ENCODE measurements at places on chromosomes 1 and 21. TPM values are rescaled to one million over a fixed set of nuclear protein-coding genes. Genes with fewer than 3 reads are reported as not detected.

The TIE1 gene
- 1.2 TPM for total RNA-seq

The FALEC gene
- total RNA-seq: not detected

The KRTAP21-2 gene
- not detected for total RNA-seq

The RNU1-1 gene
- total RNA-seq: 3,957 TPM

GRCh38 chr1:174890024-174890423 lies 109.7 kb upstream of the CACYBP start:
- peak overlapping the region; percentile 12 for H3K27ac ChIP-seq
- H3K4me3 ChIP-seq: no peak overlapping the region
- H3K4me1 ChIP-seq: peaks cover 17% of the 10 kb centered on the region
- DNase-seq: no peak

DNA sequence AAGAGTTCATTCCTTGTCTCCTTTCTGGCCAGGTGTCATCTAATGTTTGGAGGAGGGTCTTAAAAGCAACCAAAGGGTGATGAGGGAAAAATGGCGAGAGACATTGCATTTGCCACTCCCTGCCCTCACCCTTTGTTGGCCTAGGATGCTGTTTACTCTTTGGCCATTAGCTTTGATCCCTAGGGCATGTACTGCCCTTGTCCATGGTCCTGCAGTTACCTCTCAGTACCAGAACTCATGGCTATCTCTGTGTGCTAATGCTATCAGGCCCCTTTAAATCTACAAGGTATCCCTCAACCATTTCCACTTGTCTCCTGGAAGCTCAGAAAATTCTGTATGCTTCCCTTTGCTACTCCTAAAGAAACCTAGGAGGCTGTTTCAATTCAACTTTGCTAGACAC lies 424.8 kb upstream of the PLXNA2 start:
- no peak overlapping the region for H3K4me3 ChIP-seq
- no peaks in the 10 kb centered on the region for H3K36me3 ChIP-seq
- peak; percentile 13 for DNase-seq
- no peaks in the 10 kb centered on the region for H3K27me3 ChIP-seq

DNA sequence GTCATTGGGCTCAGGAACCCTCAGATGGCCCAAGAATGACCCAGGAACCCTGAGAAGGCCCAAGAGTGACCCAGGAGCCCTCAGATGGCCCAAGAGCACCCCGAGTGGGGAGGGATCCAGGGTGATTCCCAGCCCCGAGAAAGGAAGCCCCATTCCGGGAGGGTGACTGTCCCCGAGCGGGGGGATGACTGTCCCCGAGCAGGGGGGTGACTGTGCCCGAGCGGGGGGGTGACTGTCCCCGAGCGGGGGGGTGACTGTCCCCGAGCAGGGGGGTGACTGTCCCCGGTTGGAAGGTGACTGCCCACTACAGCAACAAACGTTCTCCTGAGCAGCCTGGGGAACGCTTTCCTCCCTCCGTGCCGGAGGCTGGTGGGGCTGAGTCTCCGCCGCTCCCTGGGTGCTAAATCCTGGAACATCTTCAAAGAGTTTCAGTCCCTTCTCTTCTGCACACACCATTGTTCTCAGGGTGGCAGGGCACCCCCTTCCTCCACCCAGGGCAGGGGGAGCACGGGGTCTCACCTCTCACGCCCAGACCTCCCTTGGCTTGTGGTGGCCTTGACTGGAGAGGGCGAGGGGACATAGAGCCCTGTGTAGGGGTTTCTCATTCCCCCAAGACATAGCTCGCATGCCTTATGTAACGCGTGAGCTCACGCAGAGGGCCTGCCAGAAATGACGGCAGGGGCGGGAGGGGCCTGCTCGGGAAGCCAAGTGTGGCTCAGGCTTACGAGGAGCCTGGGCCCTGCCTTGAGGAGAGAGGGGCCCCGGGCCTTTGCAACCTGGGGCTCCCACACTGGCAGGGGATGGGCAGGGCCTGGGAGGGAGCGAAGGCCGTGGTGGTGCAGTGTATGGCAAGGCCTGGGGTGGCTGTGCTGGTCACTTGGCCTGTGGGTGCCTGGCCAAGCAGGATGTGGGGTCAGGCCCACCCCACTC lies 14.3 kb upstream of the SKI start:
- peaks cover 3% of the 10 kb centered on the region for H3K4me1 ChIP-seq
- peaks cover 3% of the 10 kb centered on the region for H3K27me3 ChIP-seq
- H3K36me3 ChIP-seq: no peaks in the 10 kb centered on the region
- H3K4me3 ChIP-seq: no peak overlapping the region
- H3K27ac ChIP-seq: no peak overlapping the region

DNA sequence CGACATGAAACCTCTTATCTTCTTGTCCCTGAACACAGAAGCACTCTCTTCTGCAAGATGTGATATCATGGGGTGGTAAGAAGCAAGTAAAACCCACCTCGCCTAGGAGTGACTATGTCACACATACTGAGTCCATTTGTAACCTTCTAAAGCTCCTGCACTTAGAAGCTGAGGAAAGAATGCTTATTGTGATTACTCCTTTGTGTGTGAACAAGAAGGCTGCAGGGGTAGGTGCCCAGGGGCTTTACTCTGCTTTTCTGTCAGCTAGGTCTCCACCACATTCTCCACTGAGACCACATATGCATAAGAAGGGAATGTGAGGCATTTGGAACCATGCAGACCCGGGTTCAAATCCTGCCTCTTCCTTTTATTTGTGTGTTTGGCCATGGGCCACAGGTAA lies 144.3 kb downstream of the DMRTA2 start:
- no peaks in the 10 kb centered on the region for H3K36me3 ChIP-seq
- H3K27ac ChIP-seq: no peak overlapping the region
- no peak for DNase-seq
- H3K4me3 ChIP-seq: no peak overlapping the region
- peaks cover 5% of the 10 kb centered on the region for H3K4me1 ChIP-seq
- H3K27me3 ChIP-seq: peaks cover 10% of the 10 kb centered on the region

- DNase-seq: no peak
- H3K36me3 ChIP-seq: no peaks in the 10 kb centered on the region
- H3K4me1 ChIP-seq: peaks cover 9% of the 10 kb centered on the region
Observed at GRCh38 chr1:9843576-9843945, 19.8 kb upstream of the CLSTN1 start.

DNA sequence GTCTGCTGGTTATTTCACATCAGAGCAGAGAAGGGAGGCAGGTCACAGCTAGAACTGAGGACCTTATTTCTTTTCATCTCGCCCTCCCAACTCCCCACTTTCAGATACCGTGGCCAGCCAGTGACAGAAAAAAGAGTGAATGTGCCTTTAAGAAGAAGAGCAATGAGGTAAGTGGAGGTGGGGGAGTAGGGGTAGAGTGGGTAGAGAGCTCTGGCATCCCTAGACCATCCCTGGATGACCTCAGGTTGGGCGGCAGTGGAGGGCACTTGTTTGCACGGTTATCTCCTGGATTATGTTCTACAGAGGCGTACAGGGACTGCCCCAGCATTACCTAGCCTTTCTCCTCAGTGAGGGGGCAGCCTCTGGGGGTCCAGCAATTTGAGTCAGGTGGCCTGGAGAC lies 4.6 kb downstream of the SEMA4A start:
- H3K4me1 ChIP-seq: peaks cover 7% of the 10 kb centered on the region
- peaks cover 59% of the 10 kb centered on the region for H3K27me3 ChIP-seq
- no peak overlapping the region for H3K27ac ChIP-seq
- no peak for DNase-seq
- H3K36me3 ChIP-seq: no peaks in the 10 kb centered on the region

DNA sequence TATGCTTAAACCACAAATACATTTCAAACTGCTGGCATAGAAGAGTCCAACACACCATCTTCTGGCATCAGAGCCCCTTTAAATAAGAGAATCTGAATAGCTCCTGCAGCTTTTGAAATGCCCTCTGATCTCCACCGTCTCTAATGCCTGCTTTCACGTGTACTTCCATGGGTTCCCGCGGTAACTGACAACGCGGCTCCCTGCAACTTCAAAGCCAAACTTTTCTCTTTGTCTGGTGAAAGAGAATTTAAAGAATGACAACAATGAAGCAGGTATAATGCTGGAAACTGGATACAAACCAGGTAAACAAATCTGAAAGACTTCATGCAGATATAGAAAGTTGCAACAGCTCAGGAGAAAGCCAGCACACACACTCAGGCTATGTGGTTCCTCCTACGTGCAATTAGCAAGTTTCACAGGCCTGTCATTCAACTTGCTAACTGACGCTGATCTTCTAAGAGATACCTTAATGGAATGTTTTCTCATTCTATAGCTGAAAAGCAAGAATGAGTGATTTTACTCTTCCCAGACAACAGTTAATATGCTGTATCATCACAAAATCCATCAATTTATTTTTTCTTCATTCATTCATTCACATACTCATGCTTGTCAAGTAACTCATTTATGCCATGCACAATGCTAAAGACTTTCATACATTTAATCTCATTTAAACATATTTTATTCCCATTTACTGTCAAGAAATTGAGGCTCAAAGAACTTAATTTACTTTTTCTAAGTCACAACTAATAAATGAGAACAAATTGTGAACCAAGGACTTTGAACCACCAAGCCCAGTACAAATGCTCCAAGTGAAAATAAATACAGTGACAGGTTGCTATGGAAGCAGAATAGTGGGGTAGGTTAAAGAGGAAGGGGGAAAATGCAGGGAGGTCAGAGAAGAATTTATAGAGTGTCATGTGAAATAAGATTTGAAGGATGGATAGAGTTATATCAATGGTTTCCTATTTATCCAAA lies 202.7 kb upstream of the SNX7 start:
- no peak overlapping the region for H3K4me3 ChIP-seq
- DNase-seq: no peak
- H3K36me3 ChIP-seq: no peaks in the 10 kb centered on the region
- H3K27me3 ChIP-seq: no peaks in the 10 kb centered on the region
- H3K27ac ChIP-seq: peak overlapping the region; percentile 41

DNA sequence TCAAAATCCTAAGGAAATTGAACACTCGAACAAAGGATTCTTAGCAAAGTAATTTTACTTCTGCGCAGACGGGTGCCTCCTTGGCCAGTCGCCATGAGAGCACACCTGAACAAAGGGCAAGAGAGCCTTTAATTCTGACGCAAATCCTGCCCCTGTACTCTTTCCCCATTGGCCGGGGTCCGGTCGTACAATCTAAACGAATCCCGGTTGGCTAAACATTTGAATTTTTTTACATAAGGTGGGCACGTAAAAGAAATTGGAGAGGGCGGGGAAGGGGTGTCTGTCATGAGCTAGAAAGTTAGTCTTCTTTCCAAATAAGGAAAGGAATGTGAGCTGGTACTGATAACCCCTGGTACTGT lies 8.2 kb upstream of the IL22RA1 start:
- DNase-seq: peak; percentile 58
- peaks cover 39% of the 10 kb centered on the region for H3K4me1 ChIP-seq
- peak overlapping the region; percentile 71 for H3K4me3 ChIP-seq

DNA sequence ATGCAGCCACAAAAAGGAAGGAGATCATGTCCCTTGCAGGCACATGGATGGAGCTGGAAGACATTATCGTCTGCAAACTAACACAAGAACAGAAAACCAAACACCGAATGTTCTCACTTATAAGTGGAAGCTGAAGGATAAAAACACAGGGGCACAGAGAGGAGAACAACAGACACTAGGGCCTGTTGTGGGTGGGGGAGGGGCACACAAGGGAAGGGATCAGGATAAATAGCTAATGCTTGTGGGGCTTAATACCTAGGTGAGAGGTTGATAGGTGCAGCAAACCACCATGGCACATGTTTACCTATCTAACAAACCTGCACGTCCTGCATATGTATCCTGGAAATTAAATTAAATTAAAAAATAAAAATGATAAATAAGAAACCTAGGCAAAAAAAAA lies 969.9 kb downstream of the TTLL7 start:
- peaks cover 5% of the 10 kb centered on the region for H3K36me3 ChIP-seq
- no peak overlapping the region for H3K27ac ChIP-seq
- no peak for DNase-seq
- H3K4me3 ChIP-seq: no peak overlapping the region

DNA sequence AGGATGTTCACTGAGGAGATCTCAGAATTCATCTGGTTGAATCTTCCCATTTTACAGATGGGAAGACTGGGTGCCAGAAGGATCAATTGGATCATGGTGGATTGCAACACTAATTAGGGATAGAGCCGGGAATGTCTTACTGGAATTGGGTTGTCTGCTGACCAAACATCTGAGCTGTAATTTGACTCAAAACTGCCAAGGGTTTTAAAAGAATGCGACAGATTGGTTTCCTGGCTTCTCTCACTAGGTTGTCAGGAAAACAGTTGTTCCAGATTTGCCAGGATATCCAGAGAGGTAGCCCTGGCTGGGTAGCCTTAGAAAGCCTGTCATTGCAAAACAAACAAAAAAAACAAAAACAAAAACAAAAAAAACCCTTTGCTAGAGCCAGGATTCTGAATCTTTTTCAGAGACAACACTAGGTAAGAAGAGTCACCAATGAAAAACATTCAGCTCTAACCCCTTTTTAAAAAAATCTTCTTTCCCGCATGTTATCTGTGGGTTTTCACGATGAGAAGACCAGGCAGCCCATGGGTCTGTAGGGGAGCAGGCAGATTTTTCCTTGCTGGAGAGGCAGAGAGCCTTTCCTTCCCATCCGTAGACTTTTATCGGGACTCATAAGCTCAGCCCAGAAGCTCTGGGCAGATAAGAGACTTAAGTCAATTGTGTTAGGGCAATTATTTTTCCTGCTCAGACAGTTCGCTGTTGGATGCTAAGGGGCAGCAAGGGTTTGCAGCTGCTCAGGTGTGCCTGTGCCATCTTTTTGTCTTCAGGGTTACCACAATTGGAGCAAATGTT lies 418.9 kb downstream of the PRDM2 start:
- peaks cover 10% of the 10 kb centered on the region for H3K27me3 ChIP-seq
- H3K4me1 ChIP-seq: no peaks in the 10 kb centered on the region
